Activated CD4-positive, alpha-beta T cell treated with anti-CD3 and anti-CD28 coated beads for 36 hours (primary cell): ENCODE measurements at places on chromosomes 12 and 14. TPM values are rescaled to one million over a fixed set of nuclear protein-coding genes. Genes with fewer than 3 reads are reported as not detected.
A peak's percentile ranks its signal among the peaks of the same experiment; 100 is the strongest.

GRCh38 chr14:39426605-39427004 is 5.6 kb downstream of the FBXO33 start:
- peaks cover 3% of the 10 kb centered on the region for H3K36me3 ChIP-seq
- DNase-seq: no peak
- peaks cover 65% of the 10 kb centered on the region for H3K4me1 ChIP-seq
- no peaks in the 10 kb centered on the region for H3K27me3 ChIP-seq
- peak overlapping the region; percentile 59 for H3K27ac ChIP-seq

GRCh38 chr12:69252033-69252432 is 12.7 kb downstream of the CPSF6 start:
- H3K27me3 ChIP-seq: no peaks in the 10 kb centered on the region
- no peak overlapping the region for H3K4me3 ChIP-seq
- no peak overlapping the region for H3K27ac ChIP-seq
- H3K4me1 ChIP-seq: peaks cover 52% of the 10 kb centered on the region
- no peak for DNase-seq
- peaks cover 28% of the 10 kb centered on the region for H3K36me3 ChIP-seq

GRCh38 chr12:52523824-52524223 is 3.6 kb upstream of the KRT5 start:
- no peaks in the 10 kb centered on the region for H3K4me1 ChIP-seq
- H3K27me3 ChIP-seq: no peaks in the 10 kb centered on the region
- H3K27ac ChIP-seq: no peak overlapping the region
- no peaks in the 10 kb centered on the region for H3K36me3 ChIP-seq
- H3K4me3 ChIP-seq: no peak overlapping the region
- no peak for DNase-seq

The LRRIQ1 gene
- not detected for total RNA-seq

The BIN2 gene
- total RNA-seq: 48.8 TPM

The VEZT gene
- total RNA-seq: 72.7 TPM
